ENCODE measurements at places on chromosomes 4 and X.

DNA sequence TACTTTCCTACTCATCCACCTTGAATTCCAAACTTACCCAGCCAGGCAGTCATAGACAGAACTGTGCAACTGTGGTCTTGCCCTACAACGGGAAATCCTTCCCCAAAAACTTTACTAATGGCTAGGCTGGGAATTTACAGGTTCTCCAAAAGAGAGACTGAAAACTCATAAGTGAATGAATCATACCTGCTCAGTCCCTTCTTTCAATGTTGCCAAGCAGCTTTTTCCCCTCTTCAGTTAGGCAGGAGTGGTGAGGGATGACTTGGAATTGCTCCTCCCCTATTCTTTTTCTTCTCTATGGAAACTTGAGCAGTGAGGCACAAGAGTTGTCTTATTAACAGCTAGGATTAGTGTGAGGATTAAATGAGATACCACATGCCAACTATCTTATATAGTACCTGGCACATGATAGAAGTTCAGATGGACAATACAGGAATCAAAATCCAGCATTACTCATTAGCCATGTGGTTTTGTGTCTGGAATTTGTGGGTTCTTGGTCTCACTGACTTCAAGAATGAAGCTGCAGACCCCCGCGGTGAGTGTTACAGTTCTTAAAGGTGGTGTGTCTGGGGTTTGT is 105.9 kb downstream of the TEX13A start:
- no peak for DNase-seq

DNA sequence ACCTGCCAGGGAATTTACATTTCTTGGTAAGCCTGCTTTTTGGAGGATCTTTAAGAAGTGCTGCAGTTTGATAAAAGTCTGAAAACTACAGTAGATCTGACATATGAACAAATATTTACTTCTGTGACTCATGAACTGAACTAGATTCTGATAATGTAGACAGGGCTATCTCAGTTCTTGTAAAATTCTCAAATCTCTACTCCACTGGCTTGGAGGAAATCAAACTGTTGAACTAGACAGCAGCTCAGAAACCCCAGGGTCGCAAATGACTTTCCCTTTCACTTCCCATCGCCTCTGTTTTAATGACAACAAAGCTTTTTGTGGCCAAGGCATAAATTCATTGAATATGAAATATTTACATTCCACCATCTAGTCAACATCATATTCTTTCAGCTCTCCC is 15.4 kb upstream of the OCIAD1 start:
- no peak for DNase-seq

GRCh38 chr4:110503270-110504083 is 27.5 kb downstream of the ENPEP start:
- no peak for DNase-seq

GRCh38 chr4:183348706-183349659 is 26.8 kb upstream of the CLDN24 start:
- no peak for DNase-seq

GRCh38 chr4:78423790-78424189 is 127.8 kb upstream of the ANXA3 start:
- DNase-seq: no peak

- DNase-seq: no peak
Observed at GRCh38 chr4:31107362-31107761, 387.2 kb downstream of the PCDH7 start.

GRCh38 chr4:76022031-76022430 is 1.3 kb downstream of the CXCL10 start:
- DNase-seq: no peak

GRCh38 chrX:123477673-123478072 is 255.2 kb downstream of the THOC2 start:
- DNase-seq: no peak

DNA sequence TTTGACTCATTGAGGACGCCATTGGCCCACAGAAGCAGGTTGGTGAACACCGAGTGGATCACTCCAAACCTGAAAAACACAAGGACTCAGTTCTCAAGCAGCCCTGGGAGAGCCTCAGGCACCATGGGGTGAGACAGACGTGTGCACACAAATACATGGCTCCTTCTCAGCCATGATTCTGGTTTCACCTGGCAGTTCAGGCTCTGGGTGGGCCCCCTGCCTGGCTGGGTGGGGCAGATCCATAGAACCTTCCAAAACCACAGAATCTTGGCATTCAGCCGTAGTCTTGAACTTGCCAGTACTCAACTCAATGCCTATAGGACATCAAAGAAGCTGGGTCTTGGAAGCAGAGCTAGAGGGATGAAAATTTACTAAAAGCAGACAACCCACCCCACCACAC is 24.2 kb downstream of the OTOP1 start:
- DNase-seq: no peak

DNA sequence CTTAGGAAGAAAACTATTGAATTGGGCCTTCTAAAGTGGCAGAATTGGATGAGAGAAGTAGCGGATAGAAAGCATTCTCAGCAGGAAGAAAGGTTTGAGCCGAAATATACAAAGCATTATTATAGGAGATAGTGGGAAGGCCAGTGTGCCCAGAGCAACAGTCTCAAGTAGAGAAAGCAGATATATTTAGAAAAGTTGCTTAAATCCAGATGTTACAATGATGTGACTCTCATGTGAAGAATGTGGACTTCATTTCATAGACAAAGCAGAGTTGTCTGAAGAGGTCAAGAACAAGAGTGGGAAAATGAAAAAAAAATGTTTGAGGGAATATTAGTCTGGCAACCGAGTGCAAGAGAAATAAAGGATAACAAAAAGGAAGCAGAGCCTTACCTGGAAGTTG is 66.9 kb downstream of the SYNPO2 start:
- DNase-seq: no peak

DNA sequence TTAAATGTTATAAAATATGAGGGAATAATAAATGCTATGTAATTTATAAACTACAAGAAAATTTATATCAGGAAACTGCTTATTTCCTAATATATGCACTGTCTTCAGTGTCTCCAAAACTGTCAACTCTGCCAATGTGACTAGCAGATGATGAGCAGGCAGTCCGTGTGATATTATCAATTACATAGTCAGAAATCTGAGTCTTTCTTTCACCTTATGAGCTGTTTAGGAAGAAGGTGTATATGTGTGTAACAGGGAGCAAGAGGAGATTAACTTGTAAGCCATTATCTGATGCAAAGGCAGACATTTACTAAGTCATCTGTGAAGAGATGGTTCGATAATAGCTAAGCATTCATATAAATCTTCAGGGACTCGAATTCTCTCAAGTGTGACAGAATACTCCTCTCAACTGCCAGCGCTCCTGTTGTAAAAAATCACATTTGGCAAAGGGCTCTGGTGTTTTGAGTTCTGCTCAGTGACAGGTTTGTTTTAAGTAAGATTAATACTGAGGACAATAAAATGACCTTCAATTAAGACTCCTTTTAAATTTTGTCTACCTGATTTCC is 79.7 kb downstream of the SNCA start:
- DNase-seq: no peak

GRCh38 chr4:8493484-8493883 is 52.9 kb downstream of the TRMT44 start:
- no peak for DNase-seq

DNA sequence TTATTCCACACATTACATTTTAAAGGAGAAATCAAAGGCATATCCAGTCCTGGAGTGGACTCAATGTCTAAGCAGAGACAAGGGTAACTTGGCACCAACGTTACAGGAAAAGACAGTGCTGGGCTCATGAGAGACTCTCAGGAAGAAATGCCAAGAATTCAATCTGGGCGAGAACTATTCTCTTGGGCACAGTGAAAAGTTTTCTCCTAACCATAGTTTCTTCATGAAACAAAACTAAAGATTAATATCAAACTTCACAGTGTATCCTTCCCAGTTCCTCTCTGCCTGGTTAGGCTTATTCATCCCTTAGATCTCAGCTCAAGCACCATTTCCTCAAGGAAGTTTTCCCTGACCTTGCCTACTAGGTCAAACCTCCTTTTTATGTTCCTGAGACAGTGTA is 109.4 kb upstream of the TLL1 start:
- no peak for DNase-seq

GRCh38 chr4:1612278-1613098 is 71.6 kb downstream of the FAM53A start:
- no peak for DNase-seq

DNA sequence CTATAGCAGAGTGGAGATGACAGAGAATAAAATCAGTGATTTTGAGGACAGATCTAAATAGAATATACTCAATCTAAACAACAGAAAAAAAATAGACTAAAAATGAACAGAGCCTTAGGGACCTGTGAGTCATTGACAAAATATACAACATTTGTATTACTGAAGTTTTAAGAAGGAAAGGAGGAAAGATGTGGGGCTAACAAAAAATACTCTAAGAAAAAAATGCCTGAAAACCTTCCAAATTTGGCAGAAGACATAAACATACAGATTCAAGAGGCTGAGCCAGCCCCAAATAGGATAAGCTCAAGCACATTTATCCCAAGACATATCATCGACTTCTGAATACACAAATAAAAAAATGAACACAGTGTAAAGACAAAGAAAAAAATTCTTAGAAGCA is 123.6 kb upstream of the INTU start:
- DNase-seq: no peak

DNA sequence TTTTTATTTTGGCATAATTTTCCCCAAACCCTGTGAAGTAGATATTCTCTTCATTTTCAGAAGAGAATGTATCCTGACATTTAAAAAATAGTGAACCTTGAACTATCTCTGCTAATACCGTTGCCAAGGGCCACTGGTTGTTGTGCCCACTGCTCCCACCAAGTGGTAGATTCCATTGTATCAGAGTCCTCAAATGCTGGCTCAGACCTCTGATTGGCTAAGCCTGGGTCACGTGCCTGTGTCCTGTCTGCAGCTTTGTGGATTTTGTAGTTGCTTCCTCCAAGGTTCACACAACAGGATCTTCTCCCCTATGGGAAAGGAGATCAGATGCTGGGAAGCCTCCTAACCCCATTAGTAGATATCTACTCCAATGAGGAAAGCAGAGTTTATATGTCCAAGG is 104.8 kb upstream of the CASK start:
- DNase-seq: no peak

GRCh38 chrX:129759576-129760061 is 20.1 kb upstream of the SASH3 start:
- DNase-seq: no peak

DNA sequence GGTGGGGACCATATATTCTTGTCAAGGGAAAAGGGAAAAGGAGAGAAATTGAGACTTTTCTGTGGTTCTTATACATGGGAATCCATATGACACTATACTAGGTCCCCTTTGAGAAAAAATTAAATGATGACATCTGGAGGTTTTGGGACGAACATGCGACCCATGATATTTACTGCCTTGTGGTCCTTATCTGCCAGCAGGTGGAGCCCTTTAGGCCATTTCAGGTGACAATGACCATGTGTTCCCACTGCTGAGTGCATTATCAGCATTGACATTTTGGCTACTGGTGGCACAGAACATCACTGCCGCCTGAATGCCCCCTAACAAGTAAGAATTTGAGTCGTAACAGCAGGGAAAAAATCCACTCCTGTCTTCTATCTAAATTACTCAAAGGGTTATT is 843.4 kb downstream of the FSTL5 start:
- no peak for DNase-seq

DNA sequence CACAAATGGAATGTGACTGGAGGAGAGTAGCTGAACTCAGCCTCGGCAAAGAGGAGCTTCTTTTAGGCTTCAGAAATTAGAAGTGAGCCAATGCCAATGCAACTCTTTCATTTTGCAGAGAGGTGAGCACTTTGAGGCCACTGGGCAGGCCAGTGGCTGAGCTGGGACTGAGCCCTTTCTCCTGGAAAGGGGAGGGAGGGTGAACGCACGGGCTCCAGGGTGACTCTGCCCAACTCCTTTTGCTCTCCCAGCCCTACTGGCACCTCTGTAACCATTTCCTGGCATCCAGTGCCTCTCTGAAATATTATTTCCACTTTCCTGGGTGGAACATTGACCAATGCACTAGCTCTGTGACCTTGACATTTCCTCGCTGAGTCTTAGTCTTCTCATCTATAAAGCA is 88.1 kb downstream of the SLC2A9 start:
- DNase-seq: no peak

DNA sequence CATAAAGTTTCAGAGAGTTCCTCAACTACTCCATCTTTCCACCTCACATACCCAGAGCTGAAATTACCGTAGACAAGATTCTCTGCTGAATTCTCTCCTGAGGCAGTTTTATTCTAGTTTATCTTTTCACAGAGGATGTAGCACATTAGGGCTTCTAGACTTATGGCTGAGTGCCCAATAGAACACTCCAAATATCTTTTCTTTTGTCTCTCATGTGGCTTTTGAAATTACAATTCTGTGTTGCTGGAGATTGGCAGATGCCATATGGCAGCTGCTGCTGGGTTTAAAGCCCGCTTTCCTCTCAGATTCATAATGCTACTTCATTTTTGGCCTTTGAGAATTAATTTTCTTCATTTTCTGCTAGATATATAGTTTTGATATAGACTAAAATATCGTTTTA is 107.6 kb upstream of the BANK1 start:
- no peak for DNase-seq

DNA sequence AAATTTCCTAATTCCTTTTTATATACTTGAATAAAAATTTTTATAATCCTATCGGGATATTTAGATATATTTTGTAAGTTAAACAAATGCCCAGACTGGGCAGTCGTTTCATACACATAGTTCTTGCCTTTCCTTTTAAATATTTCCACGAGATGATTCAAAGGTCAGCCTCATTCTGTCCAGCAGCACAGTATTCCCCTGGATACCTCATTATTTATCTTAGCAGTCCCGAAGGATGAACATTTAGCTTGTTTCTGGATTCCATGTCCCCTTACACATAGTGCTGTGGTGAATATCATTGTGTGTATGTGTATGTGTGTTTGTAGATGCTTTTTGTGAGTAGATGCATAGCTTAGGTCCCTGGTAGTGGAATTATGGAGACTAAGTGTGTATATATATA is 38.3 kb downstream of the RAPGEF2 start:
- DNase-seq: no peak

GRCh38 chr4:55912249-55912648 is 36.5 kb upstream of the CEP135 start:
- no peak for DNase-seq

DNA sequence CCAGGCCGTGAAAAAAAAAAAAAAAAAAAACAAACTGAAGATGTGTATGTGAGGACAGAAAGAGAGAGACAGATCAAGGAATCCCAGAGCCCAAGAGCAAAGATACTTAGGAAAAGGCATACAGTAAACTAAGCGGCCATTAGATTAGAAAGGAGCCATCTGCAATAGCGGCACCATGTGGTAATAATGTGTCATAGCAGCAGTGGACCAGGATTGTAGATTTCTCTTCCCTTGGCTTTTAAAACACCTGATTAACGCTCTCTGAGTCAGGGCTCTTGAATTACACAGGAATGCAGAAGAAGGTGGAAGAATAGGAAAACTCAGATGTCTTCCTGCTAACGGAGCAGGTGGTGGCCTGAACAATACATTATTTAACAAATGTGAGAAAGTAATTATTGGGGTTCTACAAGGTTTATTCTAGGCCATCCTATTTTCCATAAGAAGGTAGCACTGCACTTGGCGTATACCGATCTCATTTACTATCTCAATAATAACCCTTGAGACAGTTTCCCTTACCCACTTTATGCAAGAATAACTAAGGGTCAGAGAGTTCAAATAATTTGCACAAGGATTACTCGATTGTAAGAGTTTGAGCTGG is 182.7 kb downstream of the KCNIP4 start:
- no peak for DNase-seq
